Stimulated activated CD4-positive, alpha-beta T cell treated with anti-CD3 and anti-CD28 coated beads, Interleukin-1b, Interleukin-23, amount 100 ng/mL, for 1 hour (primary cell): ENCODE measurements at places on chromosomes 11 and 22.

GRCh38 chr22:30873661-30874060 is 94.9 kb downstream of the MORC2 start:
- no peak for DNase-seq

GRCh38 chr11:115613986-115614632 is 109.9 kb upstream of the CADM1 start:
- no peak for DNase-seq

- peak; percentile 88 for DNase-seq
Measured at GRCh38 chr22:30286813-30287647, 2.3 kb downstream of the CASTOR1 start.

DNA sequence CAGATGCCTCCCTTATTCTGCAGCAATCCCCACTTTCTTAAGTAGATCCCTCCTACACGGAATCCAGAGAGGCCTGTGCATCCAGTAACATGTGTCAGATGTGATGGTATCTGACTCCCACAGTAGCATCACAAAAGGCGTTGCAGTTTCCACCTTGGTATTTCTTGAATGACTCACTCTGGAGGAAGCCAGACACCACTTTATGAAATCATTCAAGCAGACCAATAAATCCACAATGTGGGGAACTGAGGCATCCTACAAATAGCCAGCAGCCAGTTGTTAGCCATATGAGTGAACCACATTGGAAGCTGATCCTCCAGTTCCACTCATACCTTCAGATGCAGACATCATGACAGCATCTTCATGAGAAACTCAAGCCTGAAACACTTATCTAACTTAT is 798.1 kb downstream of the OPCML start:
- DNase-seq: no peak

DNA sequence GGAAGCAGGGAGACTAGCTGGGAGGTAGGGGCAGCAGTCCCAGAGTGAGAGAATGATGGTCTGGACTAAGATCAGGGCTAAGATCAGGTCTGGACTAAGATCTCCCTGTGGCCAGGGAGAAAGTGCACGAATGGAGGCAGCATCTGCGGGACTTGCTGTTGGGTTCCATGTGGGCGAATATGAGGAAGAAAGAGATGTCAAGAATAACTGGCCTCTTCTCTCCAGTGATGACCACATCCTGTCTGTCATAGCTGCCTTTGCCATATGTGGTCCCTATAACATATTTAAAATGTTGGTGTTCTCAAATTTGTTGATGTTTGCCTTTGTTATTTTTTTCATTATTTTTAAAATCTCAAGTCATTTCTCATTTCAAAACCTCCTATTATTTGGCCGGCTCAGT is 27.4 kb upstream of the CXCR5 start:
- no peak for DNase-seq

GRCh38 chr11:86415026-86415425 is 40.3 kb downstream of the CCDC81 start:
- DNase-seq: no peak

GRCh38 chr11:21307874-21308273 is 638.5 kb downstream of the NELL1 start:
- no peak for DNase-seq

- no peak for DNase-seq
Measured at GRCh38 chr11:6405846-6406245, 13.0 kb downstream of the APBB1 start.

- DNase-seq: no peak
Measured at GRCh38 chr22:48705159-48705916, 1122.3 kb downstream of the BRD1 start.

DNA sequence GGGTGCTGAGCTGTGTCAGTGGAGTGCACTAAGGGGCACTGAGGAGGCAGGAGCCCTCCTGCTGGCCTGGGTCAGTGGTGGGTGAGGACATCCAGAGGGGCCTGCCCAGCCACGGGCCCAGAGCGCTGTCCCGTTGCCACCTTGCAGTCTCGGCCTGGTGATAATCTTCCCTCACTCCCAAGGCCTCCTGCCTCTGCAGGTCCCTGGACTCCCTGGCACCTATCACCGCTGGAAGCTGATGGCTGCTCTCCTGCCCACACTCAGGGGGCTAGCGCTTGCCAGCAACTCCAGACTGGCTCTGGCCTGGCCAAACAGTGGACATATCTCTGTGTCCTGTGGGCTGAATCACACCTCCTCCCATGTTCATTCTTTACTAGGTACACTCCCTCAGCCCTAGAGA is 86.5 kb upstream of the PITPNB start:
- no peak for DNase-seq
